Activated T-cell treated with anti-CD3 and anti-CD28 coated beads for 48 hours (primary cell): ENCODE measurements at places on chromosomes 4 and X.

DNA sequence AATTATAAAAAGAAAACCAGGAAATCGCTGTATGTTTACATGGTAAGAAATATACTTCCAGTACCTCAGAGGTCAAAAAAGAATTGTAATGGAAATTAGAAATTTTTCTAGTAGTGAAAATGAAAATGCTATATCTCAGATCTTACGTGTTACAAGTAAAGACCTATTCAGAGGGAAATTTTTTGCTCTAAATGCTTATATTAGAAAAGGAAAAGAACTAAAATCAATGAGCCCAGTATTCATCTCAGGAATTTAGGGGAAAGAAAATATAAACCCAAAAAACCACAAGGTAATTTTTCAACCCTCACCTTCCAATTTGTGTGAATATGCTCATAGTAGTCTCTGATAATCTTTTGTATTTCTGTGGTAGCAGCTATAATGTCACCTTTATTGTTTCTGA is 145.6 kb downstream of the RAP1GDS1 start:
- no peak for DNase-seq

DNA sequence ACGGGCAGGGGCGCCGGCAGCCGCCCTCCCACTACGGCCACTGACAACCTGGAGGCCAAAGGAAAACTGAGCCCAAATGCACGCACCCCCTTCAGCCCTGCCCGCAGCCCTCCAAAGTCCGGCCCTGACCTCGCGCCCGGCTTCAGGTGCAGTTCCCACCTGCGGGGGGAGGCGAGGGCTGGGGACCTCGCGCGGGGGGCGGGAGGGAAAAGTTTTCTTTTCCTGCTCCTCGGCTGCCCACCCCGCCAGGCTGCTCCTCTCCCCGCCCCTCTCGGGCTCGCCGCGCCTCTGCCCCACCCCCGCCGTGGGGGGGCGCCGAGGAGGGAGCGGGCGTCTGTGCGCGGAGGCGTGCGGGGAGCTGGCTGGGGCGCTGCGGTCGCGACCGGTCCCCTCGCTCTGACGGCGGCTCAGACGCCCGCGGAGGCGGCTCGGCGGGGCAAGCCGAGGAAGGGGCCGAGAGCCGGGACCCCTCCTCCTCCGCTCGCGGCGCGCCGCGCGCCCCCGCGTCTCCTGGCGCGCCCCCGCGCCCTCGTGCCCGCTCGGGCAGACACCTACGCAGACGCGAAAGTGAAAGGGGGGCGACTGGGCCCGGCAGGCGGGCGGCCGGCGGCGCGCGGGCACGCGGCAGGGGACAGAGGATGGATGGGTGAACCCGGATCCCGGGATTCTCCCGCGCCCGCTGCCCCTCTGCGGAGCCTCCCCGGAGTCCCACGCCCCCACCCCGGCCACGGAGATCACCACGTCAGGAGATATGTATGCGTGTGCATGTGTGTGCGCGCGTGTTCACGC is 3.1 kb upstream of the NR3C2 start:
- DNase-seq = peak; percentile 52

DNA sequence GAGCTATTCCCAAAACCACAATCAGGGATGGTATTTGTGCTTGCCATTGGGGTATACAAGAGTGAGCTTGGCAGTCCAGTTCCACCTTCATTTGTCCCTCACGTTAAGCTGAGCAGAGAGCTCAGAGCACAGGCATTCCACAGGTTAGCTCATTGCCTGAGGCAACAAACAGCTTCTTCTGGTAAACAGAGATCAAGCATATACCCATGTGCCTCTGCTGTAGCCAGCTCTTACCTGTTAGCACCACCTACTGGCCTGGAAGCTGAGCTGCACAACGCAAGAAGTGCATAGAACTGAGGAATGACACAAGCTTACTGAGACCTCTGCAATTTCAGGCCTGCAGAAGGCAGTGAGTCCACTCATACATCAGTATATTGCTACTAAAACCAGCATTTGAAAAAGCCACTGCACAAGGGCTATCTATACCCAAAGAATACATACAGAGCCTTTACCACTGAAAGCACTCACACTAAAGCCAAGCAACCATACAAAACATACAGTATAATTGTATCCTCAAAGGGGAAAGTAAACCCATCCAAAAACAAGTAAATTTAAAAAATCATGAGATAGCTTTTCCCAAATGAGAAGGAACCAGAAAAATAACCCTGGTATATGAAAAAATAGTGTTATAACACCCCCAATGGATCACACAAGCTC is 258.3 kb upstream of the GABRA2 start:
- no peak for DNase-seq

DNA sequence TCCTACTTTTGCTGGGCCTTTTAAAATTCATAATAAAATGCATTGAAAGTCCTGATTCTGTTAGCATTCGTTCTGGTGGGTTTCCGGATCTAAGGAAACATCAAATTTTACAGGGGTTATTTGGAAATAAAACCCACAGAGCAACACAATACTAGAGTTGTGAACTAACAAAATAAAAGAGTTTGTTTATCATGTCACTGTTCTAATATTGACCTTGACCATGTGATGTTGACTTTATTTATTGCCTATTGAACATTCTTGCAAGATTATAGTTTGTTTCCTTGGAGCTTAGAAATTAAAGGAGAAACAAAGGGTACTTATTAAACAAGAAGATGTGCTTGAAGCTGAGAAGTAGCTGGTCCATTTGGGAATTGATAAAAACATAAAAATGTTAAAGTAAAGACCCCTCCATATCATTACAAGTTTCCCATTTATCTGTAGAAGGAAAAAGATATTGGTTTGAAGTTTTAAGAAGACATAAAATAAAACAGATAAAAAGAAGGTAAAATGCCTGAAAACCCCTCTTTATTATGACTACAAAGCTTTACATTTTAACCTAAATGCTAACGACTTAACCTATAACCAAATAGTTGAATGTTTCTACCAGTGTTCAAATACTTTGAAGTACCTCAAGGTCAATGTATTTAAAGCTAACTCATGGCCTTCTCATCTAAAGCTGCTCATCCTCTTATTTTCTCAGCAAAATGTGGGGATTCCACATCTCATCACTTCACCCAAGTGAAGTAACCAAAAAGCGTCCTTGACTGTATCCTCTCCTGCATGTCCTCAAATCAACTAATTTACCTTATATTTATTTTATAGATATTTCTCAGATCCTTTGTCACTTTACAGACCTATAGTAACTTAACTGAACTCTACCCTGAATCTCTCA is 179.6 kb downstream of the GASK1B start:
- DNase-seq = no peak

- no peak for DNase-seq
Observed at GRCh38 chrX:53089224-53089842, 4.6 kb upstream of the KANTR start.

DNA sequence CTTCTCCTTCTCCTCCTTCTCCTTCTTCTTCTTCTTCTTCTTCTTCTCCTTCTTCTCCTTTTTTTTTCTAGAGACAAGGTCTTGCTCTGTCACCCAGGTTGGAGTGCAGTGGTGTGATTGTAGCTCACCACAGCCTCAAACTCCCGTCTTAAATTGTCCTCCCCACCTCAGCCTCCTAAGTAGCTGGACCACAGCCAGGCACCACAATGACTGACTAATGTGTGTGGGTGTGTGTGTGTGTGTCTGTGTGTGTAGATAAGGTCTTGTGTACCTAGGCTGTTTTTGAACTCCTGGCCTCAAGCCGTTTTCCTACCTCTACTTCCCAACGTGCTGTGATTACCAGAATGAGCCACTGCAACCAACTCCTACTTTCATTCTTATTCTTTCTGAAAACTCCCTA is 390.9 kb downstream of the ADAM29 start:
- no peak for DNase-seq
